ENCODE measurements at places on chromosomes 12 and 14.

- no peak for DNase-seq
Observed at GRCh38 chr12:128266086-128266485, 884 bp upstream of the TMEM132C start.

DNA sequence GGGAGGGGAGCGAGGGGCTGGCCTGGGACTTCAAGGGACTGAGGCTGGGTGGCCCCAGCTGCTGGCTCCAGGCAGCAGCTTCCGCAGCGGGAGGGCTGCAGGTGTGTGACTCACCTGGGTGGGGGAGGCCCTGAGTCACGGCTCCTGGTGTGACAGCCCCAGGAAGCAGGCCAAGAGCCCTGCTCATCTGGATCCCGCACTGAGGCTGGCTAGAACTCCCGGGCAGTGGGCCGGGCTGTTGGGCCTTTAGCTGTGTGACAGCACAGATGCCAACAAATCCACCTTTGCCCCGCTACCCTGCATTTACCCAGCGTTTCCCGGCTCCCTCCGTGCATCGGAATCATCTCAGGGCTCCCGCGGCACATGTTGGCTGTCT, 180.0 kb upstream of the PRMT8 start:
- no peak for DNase-seq

DNA sequence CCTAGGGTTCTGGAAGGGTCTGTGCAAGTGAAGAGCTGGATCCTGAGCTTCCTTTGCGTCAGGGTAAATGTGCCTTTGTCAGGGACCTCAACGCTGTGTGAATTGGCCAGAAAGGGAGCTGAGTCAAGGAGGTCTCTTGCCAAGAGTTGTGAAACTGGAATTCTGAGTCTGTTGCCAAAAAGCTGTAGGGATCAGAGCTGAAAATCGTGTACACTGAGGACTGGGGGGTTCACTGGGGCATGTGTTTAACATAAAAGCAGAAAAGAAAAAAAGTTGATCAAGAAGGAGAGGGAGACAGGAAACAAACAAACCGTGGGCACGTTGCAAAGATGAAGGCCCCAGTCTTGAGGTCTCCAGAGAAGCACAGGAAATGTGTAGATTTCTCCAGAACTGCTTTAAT, 1081.5 kb downstream of the VRK1 start:
- no peak for DNase-seq

GRCh38 chr12:121741743-121742142, 29.2 kb downstream of the TMEM120B start:
- DNase-seq, result no peak

GRCh38 chr12:109879351-109880042, 844 bp downstream of the GLTP start:
- peak; percentile 73 for DNase-seq

- peak; percentile 73 for DNase-seq
Observed at GRCh38 chr12:121858662-121859572, at the start of gene HPD. HPD (minus strand) TSS chr12:121858859; CDS start chr12:121858823, 36 bp downstream.

DNA sequence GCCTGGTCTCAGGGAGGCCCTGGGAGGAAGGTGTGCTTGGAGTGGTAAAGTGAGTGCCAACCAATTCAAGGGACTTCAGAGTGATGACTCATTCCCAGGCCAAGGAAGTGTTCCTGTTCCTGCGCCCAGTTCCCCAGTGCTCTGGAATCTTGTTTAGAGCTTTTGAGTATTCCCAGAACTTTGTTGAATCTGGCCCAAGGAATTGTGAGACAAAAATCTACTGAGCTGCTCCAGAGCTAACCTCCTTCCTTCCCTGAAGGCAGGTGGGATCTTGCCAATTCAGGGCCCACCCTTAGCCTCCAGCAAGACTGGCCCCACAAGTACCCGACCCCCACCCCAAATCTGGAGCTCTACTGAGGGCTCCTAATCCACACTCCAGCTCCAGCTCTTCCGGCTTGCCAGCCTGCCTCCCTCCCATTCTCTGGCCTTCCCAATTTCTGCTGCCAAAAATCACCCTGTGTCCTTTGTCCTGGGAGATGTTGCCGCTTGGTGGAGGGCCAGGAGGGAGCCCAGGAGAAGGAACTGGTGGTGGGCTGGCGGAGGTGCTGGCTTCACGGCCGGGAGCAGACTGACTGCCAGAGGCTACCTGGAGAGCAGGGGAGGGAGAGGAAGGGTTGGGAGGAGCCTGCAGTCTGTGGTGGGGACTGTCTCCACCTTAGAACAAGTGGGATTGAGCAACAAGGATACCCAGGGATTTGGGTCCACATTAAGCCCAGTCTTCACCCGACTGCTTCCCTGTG, 2.0 kb upstream of the ATN1 start:
- DNase-seq, result peak; percentile 83

DNA sequence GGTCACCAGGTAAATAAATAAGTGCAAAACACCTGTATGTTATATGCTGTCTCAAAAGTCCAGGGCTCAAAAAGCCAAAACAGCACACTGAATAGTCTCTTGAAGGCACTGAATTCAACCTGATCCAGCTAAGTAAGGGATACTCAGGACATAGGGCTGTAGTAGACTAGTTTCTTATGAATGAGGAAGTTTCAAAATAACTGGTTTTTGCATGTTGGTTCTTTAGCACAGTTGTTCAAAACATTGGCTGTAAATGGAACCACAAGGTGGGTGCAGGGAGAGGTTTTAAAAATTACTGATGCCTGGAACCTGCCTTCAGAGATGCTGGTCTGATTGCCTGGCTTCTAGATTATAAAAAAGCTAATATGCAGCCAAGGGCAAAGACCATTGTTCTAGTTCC, 34.1 kb downstream of the NDUFA12 start:
- DNase-seq, result no peak

GRCh38 chr14:74645756-74646470, 33.9 kb upstream of the LTBP2 start:
- DNase-seq, result no peak

DNA sequence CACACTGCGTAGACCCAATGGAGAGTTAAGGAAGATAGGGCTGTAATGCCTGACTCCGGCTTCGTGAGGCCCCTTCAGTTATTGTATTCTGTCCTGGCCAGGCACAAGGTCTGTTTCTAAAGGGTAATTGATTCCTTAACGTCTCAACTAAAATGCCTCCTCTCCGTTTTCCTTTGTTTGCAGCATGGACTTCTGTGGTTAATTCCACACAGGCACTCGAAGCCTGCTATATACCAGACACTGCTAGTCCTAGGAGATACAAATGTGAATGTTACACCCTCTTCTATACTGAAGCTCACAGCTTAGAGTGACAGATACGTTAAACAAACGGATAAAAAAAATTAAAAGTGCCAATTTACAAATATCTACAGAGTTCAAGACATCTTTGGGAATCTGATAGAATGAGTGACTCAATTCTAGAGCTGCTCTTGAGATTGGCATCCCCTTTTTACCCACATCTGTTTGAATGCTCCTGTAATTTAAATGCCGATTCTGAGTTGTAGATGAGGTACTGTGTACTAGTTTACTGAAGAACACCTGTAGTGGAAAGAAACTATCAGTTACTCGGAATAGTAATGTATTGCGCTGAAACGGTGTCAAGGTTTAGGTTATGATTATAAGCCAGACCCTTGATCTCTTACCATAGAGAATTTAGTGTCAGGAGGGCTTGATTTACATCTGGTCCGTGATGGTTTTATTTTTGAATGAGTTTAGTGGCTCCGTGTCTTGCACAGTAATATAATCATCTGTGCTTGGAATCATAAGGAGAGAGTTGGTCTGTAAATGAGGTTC, 784 bp downstream of the PSMA6 start:
- DNase-seq, result no peak

GRCh38 chr14:32620724-32621123, 291.6 kb downstream of the AKAP6 start:
- no peak for DNase-seq

DNA sequence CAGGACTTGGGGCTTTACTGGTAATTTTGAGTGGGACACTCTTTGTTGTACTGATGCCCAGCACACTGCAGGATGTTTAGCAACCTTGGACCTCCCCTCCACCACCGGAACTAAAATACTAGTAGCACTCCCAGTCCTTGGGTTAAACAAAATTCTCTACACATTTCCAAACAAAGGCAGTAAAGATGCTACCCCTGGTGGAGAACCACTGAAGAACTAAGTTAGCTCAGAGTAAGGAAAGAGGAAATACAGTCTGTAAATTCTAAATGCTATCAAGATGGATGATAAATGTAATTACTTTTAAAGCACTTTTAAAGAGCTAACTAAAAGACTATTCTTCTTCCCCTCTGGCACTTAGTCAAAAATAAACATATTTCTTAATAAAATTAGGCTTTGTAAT, 64.1 kb downstream of the LRP6 start:
- no peak for DNase-seq

DNA sequence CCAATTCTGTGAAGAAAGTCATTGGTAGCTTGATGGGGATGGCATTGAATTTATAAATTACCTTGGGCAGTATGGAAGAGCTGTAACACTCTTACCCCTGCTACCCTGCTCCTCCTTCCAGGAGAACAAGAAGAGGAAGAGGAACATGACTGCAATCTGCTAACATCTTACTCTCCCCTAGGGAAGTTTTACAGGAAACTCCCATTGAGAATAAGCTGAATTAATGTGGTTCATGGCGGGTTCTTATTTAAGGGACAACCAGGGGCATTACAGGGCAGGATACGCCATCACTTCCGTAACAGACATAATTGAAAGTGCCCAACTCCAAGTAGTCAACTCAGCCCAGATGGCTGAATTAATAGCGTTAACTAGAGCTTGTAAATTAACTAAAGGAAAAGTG, 9.4 kb upstream of the PSMC1 start:
- DNase-seq, result no peak

Measured in eye (tissue), 1 donor.